ENCODE measurements at places on chromosomes 7 and 10. TPM values are rescaled to one million over a fixed set of nuclear protein-coding genes. Genes with fewer than 3 reads are reported as not detected.

PRRT4 gene
- polyA plus RNA-seq: 30.9 TPM

EBF3 gene
- 57.0 TPM for polyA plus RNA-seq

LRRN3 gene
- polyA plus RNA-seq: 7.0 TPM

CHN2 gene
- polyA plus RNA-seq: 16.0 TPM

PARG gene
- polyA plus RNA-seq: 19.7 TPM

GPR22 gene
- 0.11 TPM for polyA plus RNA-seq

LIPJ gene
- not detected for polyA plus RNA-seq

FAM25G gene
- polyA plus RNA-seq: not detected

WNT8B gene
- polyA plus RNA-seq: 0.10 TPM
